COLO829 (cell line): ENCODE measurements at places on chromosomes 11 and 22.

DNA sequence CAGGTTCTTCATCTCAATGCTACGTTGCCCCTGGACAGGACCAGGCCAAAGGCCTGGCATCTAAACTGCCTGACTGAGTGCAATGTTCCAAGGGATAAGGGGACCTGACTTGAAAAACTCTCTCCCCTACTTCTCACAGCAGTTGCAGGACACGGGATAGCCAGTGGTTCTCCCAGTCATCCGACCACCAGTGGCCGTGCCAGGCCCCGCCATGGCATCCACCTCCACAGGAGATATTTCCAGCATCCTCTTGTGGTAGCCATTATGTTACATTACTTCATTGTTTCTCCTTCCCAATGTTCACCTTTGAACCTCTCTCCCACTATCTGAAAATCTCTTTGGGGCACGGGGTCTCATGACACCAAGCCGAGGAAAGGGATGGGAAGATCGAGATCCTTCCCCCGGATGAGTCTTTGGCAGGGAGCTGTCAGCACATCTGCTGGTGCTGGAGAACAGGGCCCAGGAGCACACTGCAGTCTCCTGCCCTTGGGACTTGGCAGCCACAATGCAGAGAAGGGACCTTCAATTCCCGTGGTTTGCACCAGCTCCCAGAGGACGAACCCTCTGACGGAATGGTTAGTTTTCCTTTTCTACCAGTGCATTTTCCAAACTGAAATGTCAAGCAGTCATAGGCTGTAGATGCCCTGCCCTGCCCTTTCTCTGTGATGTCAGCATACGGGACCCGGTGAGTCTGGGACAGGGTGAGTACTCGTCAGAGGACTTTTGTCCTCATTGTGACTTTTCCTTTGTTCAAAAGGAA, 121.2 kb downstream of the ETS1 start:
- DNase-seq, result no peak

DNA sequence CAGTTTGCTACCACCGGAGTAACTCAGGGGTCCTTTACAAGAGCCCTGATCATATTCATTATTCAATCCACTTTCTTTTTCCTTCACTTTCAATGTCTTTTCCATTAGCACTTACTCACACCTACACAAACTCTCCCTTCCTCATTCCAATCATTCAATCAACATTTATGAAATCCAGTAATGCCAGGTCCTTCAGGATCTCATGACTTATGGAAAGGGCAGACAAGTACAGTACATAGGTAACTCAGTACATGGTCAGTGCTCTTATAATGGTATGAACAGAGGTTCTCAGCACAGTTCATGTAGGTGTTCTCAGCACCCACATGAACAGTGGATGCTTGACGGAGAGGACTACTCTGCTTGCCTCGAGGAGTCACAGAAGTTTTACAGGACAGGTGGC, 106.6 kb downstream of the USP35 start:
- DNase-seq, result no peak

- no peak for DNase-seq
These were observed 60.2 kb upstream of the HMGXB4 start for GRCh38 chr22:35197071-35197470.

DNA sequence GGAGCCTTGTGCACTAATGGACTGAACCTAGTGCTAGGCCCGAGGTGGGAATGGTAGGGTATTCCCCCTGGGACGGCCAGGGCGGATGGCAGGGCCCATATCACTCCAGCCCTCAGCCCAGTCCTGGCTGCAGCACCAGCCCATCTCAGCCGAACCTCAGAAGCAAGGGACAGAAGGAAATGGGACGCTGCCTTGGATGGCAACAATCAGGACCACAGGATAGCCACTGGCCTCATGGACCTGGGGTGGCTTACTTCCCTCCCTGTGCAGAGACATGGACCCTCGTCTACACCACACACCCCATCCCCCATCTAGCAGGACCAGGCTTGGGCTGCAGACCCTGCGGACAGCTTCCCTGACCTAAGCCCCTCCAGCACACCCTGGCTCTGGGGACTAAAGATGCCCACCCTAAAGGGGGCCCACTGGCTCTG, 24.1 kb downstream of the ARVCF start:
- no peak for DNase-seq

GRCh38 chr11:70387564-70387963, 10.8 kb upstream of the CTTN start:
- no peak for DNase-seq

- DNase-seq, result no peak
These were observed 399.0 kb upstream of the CNTN5 start for GRCh38 chr11:98621767-98622166.

DNA sequence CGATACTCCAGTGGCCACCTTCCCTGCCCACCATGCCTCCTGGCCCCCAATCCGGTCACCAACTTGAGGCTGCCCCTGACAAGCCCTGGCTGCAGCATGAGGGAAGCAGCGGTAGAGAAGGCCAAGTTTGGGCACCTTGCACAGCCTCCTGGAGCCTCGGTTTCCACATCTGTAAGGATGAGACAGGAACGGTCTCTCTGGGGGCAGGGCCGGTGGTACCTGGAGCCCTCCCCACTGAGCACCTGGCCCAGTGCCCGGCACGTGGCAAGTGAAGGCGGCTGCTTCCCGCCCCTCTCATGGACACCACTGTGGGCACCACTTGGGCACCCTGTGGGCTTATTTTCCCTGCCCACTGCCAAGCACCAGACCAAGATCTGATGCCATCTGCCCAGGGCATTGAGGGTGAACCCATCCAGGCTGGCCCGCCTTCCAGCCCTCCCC, 77.8 kb downstream of the CDKN1C start:
- DNase-seq, result no peak

- DNase-seq, result peak; percentile 83
These were observed 84.1 kb downstream of the PARVA start for GRCh38 chr11:12461516-12461915.

DNA sequence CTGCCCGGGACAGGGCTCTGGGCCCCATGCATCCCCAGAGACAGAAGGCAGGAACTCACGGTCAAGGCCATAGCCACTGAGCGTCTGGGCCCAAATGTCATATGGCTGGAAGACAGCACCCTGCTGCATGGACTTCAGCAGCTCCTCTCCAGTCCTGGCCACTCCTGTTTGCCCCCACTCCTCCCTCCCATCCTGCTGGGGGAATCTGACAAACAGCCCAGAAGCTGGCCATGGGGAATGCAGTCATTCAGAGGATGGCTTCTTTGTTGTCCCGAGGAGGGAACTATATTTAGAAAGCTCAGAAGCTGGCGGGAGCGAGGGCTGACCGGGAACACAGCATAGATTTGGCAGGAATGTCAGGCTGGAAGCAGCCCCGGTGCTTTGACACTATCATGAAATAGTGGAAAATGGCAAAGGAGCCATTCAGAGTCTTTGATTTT, 35.0 kb downstream of the DKK3 start:
- DNase-seq, result peak; percentile 19

- DNase-seq, result no peak
These were observed 10.4 kb upstream of the SEPTIN5 start for GRCh38 chr22:19703869-19704268.

DNA sequence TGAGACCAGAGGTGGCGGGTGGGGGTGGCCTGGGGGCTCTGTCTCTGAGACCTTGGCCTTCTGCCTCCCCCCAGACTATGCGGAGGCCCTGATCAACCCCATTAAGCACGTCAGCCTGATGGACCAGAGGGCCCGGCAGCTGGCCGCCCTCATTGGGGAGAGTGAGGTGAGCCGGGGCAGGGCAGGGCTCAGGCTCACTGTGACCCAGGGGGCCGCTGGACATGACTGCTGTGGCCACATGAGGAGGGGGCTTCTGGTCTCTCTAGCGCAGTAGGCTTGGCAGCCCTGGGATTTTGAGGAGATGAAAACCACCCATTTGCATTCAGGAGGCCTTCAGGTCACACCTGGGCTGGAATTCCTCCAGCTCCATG, 12.6 kb downstream of the PLCB3 start:
- no peak for DNase-seq

DNA sequence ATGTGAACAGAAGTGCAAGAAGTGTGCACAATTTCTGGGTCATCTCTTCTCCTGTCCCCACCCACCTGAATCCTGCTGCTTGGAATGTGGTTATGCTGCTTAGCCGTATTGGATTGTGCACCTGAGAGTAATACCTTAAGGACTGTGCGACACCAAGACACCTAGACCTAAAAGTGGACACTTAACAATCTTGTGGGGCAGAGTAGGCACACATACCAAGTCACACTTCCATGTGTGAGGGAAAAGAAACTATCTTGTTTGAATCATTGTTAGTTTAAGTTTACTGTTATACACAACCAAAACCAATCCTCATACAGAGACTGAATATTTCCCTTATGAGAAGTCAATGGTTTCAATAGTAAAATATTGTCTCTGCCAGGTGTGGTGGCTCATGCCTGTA, 93.7 kb downstream of the CCDC83 start:
- no peak for DNase-seq

- no peak for DNase-seq
These were observed 197.0 kb downstream of the SBF2 start for GRCh38 chr11:10096987-10097386.

GRCh38 chr11:67344264-67344663, 9.1 kb downstream of the POLD4 start:
- DNase-seq, result no peak

DNA sequence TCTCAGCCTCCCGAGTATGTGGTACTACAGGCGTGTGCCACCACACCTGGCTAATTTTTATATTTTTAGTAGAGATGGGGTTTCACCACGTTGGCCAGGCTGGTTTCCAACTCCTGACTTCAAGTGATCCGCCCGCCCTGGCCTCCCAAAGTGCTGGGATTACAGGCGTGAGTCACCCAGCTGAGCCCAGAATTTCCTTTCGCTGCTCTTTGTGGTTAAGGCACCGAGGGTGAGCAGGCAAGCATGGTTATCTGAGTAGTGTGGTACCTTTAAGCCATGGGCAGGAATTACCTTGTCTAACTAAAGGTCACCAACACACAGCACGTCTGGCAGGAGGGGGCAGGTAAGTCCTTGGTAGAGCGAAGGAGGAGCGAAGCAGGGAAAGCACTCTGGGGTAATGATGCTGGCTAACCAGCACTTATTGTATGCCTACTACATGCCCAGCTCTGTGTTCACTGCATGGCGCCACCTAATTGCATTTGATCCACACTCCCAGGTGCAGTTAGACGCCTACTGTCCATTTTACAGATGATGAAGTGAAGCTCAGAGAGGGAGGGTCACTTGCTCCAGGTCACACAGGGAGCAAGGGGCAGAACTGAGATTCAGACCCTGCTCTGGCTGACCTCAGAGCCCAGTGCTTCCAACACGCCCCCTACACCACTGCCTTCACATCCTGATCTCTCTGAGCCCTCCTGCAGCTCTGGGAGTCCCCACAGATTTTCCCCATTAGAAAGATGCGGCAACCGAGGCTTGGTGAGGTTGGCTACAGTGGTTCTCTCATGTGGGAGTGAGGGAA, 45.7 kb downstream of the TRIOBP start:
- no peak for DNase-seq

DNA sequence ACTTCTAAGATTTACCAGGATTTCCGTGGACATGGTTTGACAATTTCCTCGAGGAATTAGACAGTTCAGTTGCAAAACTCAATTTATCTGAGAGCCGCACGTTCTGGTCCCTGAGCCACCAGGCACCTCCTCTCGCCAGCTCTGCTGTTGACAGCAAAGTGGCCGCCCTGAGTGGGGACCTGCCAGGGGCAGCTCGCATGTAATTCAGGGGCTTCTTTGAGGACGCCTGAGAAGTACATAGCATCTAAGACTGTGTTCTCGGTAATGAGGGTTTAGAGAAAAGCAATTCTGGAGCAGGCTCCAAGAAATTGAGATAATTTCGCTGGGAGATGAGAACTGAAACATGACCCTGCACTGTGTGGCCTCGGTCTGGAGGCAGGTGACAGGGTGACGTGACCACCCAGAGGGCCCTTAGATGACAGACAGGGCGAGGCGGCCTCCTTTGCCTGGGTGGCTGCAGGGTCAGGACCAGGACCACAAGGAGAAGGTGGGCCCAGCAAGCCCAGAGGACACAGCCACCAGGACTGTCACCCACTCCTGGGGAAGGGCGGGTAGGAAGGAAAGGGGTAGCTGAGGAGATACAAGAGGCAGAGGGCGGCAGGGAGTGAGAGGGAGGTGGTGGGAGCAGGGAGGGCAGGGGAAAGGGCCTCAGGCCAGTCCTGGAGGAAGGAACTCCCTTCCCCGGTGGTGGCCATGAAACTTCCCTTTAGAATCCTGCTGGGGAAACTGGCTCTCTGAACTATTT, 55.0 kb downstream of the RTL6 start:
- DNase-seq, result no peak

DNA sequence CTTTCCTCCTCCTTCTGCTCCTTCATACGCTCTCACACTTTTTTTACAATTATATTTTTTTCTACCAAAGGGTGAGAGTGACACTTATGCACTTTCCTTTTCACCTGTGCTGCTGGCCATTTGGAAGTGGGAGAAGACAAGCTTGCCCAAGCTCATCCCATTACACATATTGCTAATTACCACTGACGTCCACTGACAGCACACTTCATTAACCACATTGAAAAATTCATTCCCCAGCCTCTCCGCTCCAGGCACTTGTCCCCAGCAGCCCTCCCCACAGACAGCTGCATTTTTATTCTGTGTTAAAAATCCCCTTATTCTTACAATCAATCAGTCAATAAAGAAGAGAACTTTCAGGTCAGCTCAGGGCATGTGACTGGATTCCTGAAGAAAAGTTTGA, 175.1 kb downstream of the LRRC4C start:
- DNase-seq, result no peak

- DNase-seq, result peak; percentile 80
These were observed 31.8 kb downstream of the BID start for GRCh38 chr22:17742527-17742902.

- no peak for DNase-seq
These were observed 23.4 kb downstream of the ADAMTS15 start for GRCh38 chr11:130471731-130472433.
